LHCN-M2 (cell line): ENCODE measurements at places on chromosomes 5 and 9.

- DNase-seq: no peak
These were observed 19.4 kb downstream of the PLPPR1 start for GRCh38 chr9:101047848-101048397.

DNA sequence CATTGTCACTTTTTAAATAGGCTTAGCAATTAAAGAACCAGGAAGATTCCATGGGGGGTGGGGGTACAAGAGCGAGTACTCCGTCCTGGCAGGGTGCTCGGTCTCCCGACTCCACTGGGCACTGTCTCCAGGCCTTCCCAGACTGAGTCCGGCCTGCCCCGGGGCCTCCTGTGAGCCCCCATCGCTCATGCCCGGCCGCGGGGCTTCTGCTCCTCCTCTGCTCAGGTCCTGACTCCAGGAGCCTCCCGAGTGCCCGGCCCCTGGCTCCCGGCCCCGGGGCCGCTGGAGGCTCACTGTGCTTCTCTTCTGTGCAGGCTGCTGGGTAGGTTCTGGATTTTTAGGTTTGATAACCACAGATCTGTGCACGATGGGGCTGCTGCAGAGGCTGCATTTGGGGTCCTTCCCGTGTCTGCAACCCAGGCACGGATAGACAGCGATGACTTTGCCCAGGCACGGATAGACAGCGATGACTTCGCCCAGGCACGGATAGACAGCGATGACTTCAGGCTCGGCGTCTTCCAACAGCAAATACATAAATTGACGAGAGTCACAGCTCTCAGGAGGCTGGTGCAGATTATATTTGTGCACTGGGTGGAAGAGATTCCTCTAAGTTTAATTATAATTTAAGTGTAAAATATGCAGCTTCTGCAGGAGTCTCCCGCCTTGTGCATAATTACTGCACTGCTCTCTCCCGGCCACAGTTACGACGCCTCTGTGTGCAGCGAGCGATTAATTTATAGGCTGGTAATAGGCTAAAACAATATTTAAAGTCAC lies 74.8 kb upstream of the RXRA start:
- no peak for DNase-seq

GRCh38 chr5:179281694-179282093 lies 63.6 kb downstream of the ADAMTS2 start:
- DNase-seq: no peak

DNA sequence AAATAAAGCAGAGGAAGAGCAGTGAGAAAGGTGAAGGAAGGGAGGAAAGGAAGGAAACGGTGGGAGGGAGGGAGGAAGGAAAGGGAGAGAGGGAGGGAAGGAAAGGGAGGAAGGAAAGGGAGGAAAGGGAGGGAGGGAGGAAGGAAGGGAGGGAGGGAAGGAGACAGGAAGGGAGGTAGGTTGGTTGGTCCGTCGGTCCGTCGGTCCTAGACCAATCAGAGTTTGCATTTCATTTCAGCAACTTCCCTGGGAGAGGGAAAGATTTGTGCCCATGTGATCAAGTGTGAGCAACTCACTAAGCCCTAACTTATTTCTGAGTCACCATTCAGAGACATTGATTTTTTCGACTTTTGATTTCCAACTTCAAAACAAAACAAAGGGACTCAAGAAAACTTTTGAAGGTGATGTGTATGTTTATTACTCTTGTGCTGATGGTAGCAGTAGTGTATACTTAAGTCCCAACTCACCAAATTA lies 18.8 kb downstream of the NANS start:
- DNase-seq: peak; percentile 52

DNA sequence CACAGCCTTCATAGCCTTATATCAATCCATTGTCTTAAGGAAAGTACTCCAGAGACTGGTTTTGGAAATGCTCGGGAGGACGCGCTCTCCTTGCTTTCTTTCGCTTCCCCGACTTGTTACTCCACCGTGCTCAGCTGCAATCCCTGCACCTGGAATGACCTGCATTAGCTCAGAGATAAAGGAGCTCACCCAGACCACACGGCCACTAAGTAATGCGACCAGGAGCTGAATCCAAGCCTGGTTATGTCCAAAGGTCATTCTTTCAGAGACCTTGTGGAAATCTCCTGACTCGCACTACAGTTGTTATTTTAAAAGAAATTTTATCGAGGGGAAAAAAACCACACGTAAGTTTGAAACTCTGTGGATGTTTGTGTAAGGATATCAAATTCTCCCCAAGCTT lies 135.3 kb upstream of the DPYSL3 start:
- DNase-seq: no peak

DNA sequence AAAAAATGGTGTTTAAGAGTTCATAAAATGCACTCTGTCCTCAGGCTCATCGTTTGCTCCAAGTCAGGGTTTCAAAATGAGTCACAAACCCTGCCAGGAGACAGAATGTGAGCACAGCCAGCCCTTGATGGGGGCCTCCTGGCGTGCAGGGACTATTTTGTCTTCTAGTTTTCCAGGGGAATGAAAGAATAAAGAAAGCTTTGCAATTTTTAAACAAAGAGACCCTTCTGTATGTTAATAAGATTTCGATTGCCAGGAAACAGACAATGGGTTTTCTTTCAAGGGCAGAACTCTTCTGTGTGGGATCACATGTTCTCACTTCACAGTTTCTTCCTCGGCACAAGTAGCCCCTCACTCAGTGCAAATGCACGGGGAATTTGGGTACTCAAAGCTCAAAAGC lies 121.4 kb upstream of the C6 start:
- DNase-seq: no peak
